ENCODE measurements at places on chromosomes 5 and 9.

DNA sequence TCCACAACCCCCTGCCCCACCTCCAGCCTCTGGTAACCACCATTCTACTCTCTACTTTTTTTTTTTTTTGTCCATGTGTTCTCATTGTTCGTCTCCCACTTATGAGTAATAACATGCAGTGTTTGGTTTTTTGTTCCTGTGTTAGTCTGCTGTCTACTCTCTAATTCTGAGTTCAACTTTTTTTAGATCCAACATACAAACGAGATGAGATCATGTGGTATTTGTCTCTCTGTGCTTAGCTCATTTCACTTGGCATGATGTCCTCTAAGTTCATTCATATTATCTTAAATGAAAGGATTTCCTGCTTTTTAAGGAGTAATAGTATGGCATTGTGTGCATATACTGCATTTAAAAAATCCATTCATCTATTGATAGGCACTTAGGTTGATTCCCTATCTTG is 130.9 kb downstream of the NMUR2 start:
- DNase-seq, result no peak

DNA sequence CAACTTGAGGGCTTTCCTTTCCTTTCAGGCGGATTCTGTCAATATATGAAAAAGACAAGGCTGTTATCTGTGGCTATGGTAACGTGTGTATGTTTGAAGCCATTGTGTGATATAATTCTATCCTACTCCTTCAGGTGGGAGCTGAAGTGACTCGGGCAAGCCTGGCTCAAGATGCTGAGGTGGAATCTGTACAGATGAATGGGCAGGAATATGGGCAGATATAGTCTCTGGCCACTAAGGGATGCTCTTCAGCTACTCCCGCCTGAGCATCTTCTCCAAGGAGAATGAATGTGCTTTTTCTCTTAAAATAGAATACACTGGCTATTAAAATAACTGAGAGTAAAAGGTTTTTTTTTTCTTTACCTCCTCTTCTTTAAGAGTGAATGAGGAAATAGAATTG is 244.8 kb downstream of the ADGRV1 start:
- no peak for DNase-seq

DNA sequence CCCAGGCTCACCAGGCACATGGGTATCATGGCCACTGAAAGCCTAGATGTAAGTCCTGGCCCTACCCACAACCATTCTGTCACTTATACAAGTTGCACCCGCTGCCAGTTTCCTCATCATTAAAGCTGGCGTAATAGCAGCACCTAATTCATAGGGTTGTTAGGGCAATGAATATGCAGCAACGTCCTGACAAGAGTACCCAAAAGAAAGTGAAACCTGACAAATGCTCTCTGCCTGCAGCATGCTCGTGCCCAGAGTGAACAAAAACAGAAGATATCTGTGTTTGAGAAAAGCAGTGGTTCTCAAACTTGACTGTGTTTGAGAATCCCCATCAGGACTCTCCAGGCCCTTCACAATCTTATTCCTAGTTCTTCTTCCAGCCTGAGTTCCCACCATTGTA is 632.4 kb downstream of the SEMA5A start:
- no peak for DNase-seq

DNA sequence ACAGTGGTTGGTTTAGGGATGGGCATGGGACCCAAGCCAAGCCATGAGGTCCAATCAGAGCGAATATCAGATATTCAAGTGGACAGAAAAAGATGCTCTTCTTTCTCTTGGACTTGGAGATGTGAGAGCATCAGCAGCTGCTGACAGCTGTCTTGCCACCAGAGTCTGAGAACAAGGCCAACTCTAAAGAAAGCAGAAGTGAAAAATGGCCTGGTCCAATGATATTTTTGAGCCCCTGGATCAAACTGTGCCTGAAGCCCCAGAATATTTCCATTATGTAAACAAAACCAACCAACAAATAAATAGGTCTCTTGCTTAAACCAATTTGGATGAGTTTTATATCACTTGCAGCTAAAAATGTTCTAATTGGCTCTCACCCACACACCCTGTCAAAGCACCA is 30.7 kb upstream of the JADE2 start:
- no peak for DNase-seq

GRCh38 chr5:158212917-158213316 is 354.0 kb upstream of the CLINT1 start:
- DNase-seq, result no peak

DNA sequence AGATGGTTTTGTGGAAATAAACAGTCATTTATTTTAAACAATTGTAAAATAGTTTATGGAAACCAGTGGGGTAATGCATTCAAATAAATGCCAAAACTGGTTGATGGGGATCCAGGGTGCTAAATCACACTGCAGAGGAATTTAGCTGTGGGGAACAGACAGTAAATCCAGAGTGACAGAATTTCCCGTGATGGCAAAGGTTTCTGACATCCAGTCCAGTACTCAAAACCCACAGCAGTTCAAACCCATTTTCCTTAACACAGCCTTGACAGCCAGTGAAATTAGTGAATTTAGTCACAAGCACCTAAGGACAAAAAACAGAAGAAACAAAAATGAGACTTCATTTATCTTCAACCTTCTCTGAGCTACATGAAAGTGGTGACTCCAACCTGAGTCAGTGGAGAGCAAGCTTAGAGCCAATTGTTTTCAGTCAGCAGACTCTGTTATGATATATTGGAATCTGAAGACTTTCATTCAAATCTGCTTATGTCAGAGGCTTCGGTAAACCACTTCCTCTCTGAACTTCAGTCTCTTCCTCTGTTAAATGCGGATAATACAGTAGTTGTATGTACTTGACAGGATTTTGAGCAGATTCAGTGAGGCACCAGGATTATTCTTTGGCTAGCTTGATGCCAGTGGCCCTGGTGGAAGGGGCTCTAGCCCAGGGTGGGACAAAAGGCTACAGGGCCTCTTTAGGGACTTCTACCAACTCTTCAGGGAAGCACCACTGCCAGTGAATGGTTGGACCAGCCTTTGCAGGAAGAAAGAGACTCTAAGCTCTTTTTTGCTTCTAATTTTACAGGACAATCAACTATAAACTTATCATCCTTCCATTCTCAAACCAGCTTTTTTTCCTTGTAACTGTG is 185.3 kb downstream of the MAPKAP1 start:
- DNase-seq, result no peak

- DNase-seq, result no peak
Measured at GRCh38 chr5:131965826-131966415, 20.5 kb upstream of the MEIKIN start.

GRCh38 chr9:101485924-101486692 is 47.5 kb upstream of the RNF20 start:
- peak; percentile 67 for DNase-seq

DNA sequence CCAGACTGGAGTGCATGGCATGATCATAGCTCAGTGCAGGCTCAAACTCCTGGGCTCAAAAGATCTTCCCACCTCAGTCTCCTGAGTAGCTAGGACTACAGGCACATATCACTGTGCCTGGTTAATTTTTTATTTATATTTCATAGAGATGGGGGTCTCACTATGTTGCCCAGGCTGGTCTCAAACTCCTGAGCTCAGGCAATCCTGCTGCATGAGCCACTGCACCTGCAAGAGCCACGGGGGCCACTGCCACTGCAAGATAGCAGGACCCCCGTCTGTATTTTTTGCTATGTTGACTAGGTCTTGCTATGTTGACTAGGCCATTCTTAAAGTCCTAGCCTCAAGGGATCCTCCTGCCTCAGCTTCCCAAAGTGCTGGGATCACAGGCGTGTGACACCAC is 6.5 kb downstream of the CYSTM1 start:
- no peak for DNase-seq

DNA sequence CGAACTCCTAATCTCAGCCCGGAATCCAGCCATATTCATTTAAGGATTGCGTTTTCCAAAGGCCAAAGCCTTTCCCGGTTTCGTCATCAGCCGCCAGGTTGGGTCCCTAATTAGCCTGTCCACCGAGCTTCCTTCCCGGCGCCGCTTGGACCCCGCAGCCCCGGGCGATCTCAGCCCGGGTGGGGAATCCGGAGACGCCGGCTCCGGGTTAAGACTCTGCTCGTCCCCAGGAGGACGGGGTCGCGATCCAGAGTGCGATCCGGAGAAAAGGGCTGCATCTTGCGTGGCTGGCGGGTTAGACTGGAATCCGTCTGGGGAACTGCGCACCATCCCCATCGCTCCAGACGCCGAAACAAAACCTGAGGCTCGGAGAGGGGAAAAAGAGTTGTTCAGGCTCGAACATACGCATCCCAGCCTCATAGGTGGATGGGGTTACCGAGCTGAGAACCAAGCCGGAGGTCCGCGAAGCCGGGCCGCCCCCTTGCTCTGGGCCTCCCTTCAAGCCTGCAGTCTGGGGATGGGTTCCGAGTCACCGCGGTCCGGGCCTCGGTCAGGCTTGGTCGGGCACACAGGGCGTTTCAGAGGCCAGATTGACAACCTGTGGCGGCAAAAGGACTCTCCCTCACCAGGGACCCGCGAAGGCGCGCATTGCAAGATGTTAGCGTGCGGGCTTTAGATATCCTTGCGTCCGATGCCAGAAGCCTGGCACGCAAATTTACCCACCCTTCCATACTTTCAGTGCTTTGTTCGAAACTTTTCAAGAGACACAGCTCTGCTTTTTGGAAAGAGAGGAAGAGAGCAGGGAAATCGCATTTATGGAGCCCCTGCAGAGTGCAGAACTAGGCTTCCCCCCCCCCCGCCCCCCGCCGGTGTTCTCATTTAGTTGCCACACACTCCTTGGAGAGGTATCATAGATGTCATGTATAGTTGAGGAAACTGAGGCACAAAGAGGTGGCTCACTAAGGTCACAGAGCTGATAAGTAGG is 7.9 kb downstream of the MSX2 start:
- DNase-seq, result no peak

- no peak for DNase-seq
Measured at GRCh38 chr5:75678155-75678554, 39.1 kb downstream of the POC5 start.

DNA sequence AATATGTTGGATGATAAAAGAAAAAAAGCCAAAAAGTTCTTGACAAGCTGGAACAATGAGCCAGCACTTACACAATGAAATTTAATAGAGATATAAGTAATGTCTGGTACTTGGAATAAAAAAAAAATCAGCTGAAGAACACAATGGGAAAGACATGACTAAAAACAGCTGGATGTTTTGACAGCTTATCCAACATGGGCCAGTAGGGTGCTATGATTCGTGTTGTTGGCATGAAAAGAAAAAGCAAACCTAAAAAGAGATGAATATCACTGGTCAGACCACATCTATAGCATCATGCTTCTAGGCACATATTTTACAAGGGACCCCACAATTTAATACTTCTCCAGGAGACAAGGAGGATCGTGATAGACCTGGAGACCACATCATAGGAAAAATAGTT is 175.3 kb downstream of the ARL15 start:
- no peak for DNase-seq

GRCh38 chr5:5135957-5136676 is 4.0 kb upstream of the ADAMTS16 start:
- DNase-seq, result no peak

DNA sequence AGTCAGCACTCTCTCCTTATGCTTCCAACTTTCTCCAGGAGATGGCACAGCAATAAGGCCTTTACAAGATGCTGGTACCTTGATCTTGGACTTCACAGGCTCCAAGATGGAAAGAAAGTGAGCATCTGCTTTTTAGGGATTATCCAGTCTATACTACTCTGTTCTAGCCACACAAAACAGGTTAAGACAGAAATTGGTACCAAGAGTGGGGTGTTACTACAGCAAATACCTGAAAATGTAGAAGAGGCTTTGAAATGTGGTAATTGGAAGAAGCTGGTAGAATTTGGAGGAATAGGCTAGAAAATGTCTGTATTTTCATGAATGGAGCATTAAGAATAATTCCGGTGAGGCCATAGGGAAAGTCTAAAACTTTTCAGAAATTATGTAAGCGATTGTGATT is 484.8 kb upstream of the GRIA1 start:
- no peak for DNase-seq

DNA sequence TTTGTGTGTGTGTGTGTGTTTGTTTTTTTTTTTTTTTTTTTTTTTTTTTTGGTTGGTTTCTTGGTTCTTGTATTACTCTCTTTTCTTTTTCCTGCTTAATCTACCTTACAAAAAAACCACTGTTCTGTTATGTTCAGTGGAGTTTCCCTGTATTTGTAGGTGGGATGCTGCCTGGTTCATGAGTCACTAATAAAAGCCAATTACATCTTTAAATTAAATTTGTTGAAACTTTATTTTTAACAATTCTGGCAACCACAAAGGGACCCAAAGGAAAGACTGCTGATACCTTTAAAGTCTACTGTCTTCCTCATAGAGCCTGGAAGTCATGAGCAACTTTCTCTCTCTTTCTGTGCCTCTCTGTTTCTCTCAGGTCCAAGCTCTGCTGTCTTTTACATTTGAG is 29.5 kb upstream of the RNF20 start:
- DNase-seq, result no peak

GRCh38 chr9:128169492-128169891 is 9.4 kb downstream of the BBLN start:
- no peak for DNase-seq

- no peak for DNase-seq
Measured at GRCh38 chr5:156522651-156523529, 195.9 kb downstream of the SGCD start.

GRCh38 chr9:96009690-96010472 is 134.4 kb downstream of the ERCC6L2 start:
- no peak for DNase-seq

DNA sequence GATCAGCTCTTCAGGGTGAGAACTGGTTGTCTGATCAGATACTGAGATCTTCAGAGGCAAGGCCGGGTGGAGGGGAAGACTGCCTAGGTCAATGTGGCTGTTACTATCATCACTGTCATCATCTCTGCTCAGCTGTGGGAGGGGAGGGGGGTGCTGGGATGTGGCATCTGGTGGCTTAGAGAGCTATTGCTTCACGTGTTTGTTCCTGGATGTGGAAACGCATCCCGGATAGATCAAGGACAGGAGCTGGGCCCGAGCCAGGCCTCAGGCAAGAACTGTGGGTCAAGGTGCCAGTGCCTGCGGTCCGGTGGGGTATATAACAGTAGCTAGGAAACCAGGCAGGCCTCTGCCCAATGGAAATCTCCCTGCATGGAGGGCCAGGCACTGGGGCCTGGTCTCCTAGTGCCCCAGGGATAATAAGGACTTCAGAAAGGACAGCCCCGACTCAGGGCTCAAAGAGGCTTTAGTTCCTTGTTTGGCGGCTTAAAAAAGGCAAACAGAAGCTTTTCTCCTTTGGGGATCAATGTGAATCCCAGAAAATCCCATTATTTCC is 30.3 kb upstream of the TIFAB start:
- peak; percentile 64 for DNase-seq

- no peak for DNase-seq
Measured at GRCh38 chr5:58455066-58455465, 4.8 kb downstream of the PLK2 start.

GRCh38 chr5:95530416-95530815 is 24.4 kb downstream of the SKIC3 start:
- DNase-seq, result no peak

GRCh38 chr9:20333991-20334390 is 288.3 kb downstream of the MLLT3 start:
- no peak for DNase-seq

GRCh38 chr9:137064880-137065164 is 5.5 kb downstream of the SAPCD2 start:
- DNase-seq, result no peak

DNA sequence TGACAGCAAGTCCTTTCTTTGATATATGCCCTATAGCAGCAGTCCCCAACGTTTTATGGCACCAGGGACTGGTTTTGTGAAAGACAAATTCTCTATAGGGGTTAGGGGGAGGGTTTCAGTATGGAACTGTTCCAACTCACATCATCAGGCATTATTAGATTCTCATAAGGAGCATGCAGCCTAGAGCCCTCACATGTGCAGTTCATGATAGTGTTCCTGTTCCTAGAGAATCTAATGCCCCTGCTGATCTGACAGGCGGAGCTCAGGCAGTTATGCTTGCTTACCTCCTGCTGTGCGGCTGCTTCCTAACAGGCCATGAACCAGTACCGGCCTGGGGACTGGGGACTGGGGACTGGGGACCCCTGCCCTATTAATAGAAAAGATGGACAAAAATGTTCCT is 2.7 kb upstream of the RAPGEF6 start:
- no peak for DNase-seq

Measured in D341Med (cell line).